EL (cell line): ENCODE measurements at places on chromosomes 2 and 18.

DNA sequence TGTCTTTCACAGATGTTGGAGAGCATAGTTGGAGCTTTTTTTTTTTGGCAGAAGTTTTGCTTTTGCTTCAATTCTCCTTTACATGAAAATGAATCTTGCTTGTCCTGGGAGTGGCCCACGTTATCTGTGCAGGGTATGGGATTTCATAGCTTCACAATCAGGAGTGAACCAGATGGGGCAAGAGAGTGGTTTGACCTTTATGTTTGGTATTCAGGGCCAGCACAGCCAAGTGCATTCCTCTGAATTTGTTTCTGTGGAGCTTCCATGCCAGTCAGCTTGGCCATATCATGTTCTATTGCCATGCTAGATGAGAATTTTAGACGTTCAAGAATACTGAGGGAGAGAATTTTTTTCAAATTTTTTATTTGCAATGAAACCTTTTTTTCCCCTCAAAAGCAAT lies 116.6 kb downstream of the PRPF40A start:
- DNase-seq, result peak; percentile 58

DNA sequence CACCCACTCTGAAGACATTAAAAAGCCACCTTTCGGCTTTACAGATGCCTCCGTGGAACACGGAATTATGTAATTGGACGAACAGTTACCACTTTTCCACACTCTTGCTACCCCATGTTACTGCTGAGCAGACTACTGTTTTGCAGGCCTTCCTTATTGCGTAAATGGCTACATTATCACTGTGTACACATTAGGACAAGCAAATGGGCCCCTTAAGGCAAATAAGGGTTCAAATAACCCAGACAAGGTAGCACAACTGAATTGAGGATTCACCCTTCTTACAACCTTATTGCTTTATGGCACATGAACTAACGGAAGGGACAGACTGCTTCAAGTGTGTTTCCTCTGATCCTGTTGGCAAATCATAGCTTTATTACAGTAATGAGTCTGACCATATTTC lies 832.2 kb upstream of the FANCL start:
- DNase-seq, result no peak

GRCh38 chr2:172572981-172573380 lies 17.1 kb downstream of the PDK1 start:
- no peak for DNase-seq

DNA sequence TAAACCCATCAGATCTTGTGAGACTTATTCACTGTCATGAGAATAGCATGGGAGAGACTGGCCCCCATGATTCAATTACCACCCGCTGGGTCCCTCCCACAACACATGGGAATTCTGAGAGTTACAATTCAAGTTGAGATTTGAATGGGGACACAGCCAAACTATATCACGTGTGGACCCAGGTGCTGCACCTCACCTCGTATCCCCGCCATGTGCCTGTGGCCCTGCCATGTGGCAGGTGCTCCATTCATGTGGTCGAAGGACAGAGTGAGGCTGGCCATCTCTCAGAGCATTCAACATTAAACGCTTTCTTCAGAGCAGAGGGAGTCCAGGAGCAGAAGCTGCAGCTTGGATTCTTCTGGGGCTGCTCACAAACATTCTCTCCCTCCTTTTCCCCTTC lies 32.3 kb downstream of the MROH2A start:
- no peak for DNase-seq

DNA sequence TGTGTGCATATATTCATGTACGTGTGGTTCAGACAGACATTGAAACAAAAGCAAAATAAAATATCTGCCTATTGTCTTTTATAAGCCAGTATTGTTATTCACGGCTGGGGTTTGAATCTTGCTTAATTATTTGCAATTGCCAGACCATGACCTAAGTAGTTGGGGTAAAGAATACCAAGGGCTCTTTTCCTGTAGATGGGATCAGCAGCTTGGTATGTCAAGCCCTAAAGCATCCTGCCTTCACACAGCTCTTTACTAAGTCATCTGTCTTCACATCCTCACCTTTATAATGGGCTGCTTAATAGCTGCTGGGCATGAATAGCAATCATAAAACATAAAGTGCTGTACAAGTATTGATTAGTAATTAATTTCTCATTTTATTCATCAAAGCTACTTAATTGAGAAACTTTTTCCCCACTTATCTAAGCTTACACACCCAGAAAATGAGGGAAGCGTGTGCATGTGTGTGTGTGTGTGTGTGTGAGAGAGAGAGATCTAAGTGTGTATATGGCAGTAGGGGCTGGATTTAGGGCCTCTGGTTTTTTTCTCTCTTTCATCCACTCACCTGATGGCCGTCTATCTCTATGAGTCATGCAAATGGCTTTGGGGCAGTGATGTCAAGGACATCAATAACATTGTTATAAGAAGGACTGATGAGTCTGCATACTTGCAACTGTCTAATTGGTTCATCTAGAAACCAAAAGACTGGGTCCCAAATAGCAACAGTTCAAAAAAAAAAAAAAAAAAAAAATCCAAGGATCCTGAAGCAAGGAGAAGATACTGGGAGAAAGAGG lies 244.1 kb upstream of the TNP1 start:
- DNase-seq, result peak; percentile 85

- DNase-seq, result no peak
Measured at GRCh38 chr2:186426153-186427016, 59.7 kb upstream of the ZC3H15 start.

GRCh38 chr18:79911344-79912270 lies 39.8 kb downstream of the SLC66A2 start:
- no peak for DNase-seq

DNA sequence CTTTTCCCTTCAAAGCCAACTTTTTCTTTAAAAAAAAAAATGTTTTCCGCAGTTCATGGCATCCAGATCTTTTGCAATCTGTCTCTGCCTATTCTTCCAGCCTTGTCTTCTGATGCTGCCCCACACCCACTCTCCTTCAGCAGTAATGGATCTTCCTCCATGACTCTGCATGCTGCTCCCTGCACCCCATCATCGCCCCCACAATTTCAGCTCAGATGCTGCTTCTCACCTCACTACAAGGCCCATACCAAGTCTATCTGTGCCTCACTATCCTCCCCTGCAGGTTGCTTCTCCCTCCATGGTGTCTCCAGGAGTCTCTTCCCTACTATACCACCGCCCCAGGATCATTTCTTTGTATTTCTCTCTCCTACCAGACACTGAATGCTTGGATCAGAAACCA lies 260.6 kb downstream of the ANAPC1 start:
- no peak for DNase-seq

DNA sequence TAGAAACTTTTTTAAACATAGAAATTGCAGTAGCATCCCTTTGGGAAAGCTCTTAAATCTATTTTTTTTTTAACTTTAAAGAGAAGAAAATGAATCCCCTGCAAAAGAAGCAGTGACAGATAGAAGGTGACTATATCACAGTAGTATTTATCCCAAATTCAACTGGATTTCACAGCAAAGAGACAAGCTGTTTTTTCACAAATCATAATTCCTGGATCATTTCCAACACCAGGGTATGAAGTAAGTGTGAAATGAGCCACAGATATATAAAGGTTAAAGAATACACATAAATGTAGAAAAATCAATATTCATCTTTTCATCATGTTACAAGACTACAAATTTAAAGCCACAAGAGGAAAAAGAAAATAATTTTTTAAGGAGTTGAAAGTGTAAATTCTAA lies 1404.9 kb upstream of the NXPH2 start:
- DNase-seq, result no peak

- peak; percentile 75 for DNase-seq
Measured at GRCh38 chr18:45212181-45213039, 402.9 kb upstream of the SLC14A2 start.

- DNase-seq, result no peak
Measured at GRCh38 chr18:75167759-75168618, 41.0 kb downstream of the PTGR3 start.

DNA sequence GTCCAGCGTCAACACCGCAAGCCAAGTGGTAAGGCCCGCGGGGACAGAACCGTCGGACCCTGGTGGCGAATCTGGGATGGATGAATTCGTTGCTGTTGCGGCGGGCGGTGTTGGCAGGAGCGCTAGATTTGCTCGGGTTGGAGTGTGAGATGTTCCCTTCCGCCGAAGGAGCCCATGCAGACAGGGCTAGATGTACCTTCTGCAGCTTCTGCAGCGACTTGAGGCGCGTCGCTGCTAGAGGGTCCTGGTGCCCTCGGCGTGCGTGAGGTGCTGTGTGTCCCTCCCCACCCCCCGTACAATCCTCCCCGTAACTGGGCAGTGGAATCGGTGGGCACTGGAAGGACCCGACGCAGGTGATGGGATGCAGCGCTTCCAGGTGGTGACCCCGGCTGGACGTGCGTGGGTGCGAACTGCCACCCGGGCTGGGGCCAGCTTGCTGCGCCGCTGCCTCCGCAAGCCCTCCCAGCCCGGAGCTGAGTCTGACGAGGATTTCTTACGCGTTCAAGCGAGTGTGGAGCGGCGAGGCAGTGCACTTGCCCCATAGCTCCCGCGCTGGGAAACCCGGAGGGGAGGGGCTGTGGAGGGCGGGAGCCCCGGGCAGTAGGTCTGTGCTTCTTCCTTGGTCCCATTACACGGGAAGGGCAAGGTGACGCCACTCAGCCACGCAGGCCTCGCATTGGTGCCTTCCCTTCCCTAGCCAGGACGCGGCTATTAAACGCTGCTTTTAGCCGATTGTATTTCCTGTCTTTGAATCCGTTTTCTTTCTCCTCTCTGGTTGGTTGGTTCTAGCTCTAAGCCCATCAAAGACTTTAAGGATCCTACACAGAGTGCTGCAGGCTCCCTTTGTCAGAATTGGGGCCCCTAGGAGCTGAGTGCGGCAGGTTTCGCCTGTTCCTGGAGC lies 34.2 kb downstream of the CHRNA1 start:
- peak; percentile 26 for DNase-seq

DNA sequence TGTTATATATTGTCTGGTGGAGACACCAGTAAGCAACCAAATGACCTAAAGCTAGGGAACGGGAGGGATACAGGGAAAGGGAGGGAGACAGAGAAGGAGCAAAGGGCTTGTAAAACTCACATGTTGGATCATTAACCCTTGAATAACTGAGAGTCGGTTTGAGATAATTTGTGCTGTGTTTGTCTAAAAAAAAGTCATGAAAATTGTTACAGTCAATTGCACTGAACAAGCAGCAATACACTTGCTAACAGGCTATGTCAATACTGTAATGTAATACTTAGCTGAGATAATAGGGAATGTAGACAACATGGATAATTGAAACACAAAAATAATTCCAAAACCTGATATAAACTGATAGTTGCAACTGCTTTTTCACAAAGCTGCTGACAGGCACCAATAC lies 71.3 kb upstream of the ZNF521 start:
- no peak for DNase-seq

GRCh38 chr2:31577143-31577542 lies 3.6 kb downstream of the SRD5A2 start:
- no peak for DNase-seq

DNA sequence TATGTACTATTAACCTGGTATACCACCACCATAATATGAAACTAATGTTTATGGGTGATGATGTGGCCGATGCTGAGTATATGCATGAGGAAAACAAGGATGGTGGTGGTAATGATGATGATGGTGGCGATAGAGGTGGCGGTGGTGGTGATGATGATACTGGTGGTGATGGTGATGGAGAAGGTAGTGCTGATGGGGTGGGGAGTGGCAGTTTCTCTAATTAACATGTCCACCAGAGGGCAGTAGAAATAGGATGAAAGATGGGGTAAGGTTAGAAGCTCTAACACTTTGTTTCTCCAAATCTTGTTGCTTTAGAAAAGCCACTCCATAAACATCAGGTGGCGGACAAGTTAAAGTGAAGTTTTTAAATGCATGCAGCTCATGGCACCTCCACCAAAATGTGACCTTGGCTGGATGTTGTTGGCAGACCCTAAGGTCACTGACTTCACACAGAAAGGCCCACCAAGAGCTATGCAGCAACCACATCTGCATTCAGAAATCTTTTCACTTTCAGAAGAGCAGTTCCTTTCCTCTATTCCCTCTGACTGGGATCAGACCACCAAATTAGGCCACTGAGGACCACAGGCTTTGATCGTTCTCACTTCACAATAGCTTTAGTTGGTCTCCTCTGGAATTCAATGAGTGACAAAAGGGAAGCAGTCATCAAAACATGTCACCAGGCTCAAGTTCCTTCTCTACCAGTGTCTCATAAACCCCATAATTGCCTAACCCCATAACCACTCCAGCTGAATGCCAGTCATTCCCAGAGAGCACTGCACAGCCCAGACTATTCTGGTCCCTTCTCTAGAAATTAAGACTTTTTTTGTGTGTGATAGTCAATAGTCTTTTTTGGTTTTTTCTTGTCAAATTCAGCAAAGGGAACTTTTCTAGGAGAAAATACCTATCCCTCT lies 7.5 kb upstream of the BCL11A start:
- no peak for DNase-seq

DNA sequence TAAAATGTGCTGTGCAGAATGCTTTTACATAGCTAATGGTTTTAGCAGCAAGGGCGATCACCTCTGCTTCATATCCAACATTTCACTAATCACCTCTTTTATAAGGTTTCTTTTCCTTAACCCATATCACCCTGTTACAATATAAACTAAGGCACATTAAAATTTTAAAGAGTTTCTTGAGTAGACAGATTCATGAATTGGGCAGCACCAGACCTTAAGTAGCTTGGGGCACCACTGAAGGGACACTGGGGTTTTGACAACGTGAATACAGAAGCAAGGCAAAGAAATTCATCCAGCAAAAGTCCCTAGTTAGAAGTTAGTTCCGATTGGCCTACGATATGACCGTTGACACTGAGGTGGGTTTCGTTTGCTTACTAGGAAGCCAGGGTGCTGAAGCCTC lies 44.0 kb upstream of the RALBP1 start:
- DNase-seq, result no peak

DNA sequence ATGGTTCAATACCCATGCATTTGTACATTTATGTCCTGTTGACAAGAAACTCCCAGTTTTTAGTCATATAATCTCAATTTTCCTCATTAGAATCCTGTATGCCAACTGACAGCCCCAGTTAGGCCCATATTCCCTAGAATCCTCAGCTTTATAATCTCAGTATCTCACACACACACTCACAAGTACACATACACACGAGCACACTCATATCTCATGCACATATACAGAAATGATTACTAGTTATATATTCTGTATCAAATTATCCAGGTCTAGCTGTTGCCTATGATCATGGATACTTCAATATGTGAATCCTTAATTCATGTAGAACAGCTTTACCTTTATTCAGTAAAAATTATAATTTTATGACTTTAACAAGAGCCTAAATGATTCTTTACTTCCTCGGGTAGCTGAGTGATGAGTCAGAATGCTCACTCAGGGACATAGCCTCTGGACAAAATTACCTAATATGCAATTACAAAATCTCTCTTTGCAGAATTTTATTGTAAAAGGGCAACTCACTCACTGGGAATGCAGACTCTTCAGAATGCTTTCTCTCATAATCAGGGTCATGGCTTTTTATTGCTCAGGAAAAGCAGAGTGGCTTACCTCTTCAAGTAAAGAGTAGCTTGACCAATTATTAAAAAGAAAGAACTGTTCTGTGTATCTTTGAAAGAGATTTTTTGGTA lies 193.6 kb upstream of the PIK3C3 start:
- DNase-seq, result peak; percentile 92

- DNase-seq, result no peak
Measured at GRCh38 chr2:184683911-184684310, 85.6 kb downstream of the ZNF804A start.

GRCh38 chr2:2823061-2823753 lies 492.1 kb upstream of the MYT1L start:
- DNase-seq, result no peak
